ENCODE measurements at places on chromosomes 4 and X.

GRCh38 chr4:130183096-130183495 is 1087.1 kb downstream of the C4orf33 start:
- DNase-seq: no peak

DNA sequence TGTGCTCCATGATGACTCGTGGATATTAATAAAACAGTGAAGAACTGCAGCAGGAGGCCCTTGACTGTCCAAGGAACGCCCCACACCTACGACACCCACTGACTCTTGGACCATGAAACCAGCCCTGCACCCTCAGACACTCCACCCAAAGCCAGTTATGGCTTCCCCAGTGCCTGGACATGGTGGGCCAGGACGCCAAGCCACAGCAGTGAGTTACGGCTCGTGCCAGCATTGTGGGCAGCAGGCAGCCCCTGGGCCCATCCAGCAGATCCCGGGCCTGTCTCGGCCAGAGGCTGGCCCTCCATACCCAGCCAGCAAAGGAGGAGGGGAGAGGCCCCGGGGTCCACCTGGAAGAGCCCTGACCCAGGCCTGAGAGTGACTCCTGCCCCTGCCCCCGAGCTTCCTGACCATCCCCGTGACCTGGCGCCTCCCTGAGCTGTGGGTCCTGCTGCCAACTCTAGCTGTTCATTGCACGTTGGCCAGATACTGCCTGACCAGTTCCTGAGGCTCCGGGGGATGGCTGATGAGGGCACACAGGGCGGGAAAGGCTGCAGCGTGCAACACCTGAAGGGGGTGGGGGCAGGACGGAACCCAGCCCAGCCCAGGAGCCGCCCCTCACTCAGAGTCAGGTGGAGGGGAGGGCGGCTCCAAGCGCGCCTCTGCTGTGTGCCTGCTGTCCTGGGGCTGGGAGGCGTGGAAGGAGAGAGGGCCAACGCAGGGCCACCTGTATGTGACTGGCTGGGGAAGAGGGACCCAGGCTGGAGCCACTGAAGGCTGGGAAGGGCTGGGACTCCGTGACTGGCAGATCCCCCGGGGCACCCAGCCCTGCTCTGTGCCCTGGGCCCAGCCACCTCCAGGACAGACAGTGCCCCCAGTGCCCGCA is 739 bp downstream of the SLC49A3 start:
- peak; percentile 94 for DNase-seq

DNA sequence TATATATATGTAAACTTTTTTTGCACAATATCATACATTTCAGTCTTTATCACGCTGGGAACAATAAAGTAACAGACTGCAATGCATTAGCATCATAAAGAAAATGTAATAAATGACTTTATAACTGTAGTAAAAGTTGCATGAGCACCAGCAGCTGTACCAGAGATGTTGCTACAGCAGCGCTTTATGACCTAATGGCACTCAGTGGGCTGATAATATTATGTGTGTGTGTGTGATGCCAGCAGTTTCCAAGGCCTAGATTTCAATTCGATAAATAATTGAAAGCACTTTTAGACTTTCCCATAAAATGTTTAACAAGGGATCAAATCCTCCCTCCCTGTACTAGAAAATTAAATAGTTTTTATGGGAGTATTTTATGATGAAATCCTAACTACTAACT is 367.6 kb upstream of the AGA start:
- DNase-seq: peak; percentile 6

- DNase-seq: no peak
Observed at GRCh38 chr4:85457752-85458467, 17.0 kb upstream of the ARHGAP24 start.

DNA sequence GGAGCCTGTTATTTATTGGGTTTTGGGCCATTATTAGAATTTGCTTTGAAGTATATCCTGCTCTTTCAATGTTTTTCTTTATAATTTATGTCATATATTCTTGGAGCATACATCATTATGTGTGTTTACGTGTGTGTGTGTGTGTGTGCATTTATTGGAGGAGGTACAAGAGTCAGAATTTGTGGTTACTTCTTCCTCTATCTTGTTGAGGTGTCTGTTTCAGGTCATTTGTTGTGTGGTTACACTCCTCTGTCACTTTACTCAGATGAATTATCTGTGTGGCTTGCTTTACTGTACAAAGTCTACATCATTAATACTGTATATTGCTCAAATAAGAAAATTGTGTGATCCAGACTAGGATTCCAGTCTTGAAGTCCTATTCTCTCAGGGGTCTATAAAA is 1957.4 kb upstream of the TENM3 start:
- no peak for DNase-seq

GRCh38 chr4:152399246-152399645 is 136.6 kb downstream of the FBXW7 start:
- DNase-seq: no peak

DNA sequence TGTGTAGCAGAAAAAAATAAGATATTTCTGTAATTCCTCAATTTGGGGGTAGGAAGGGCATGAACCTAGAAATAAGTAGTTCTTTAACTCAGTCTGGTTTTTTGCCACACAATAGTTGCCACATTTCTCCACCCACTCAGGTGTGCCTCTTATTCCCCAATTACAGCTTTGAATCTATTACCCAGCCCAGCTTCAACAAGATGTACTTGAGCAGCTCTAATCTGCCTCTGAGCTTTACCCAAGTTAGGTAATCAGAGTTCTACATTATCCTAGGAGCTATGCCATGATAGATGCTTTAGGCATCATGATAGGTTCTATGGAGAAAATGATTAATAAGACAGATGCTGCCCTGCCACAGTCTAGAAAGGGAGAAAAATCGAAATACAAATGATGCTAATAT is 117.4 kb upstream of the GPRIN3 start:
- no peak for DNase-seq

GRCh38 chrX:109710181-109710580 is 22.9 kb downstream of the ACSL4 start:
- DNase-seq: no peak

Data from osteoblast (primary cell).